ENCODE measurements at places on chromosomes 2 and 18. TPM values are rescaled to one million over a fixed set of nuclear protein-coding genes. Genes with fewer than 3 reads are reported as not detected.

DNA sequence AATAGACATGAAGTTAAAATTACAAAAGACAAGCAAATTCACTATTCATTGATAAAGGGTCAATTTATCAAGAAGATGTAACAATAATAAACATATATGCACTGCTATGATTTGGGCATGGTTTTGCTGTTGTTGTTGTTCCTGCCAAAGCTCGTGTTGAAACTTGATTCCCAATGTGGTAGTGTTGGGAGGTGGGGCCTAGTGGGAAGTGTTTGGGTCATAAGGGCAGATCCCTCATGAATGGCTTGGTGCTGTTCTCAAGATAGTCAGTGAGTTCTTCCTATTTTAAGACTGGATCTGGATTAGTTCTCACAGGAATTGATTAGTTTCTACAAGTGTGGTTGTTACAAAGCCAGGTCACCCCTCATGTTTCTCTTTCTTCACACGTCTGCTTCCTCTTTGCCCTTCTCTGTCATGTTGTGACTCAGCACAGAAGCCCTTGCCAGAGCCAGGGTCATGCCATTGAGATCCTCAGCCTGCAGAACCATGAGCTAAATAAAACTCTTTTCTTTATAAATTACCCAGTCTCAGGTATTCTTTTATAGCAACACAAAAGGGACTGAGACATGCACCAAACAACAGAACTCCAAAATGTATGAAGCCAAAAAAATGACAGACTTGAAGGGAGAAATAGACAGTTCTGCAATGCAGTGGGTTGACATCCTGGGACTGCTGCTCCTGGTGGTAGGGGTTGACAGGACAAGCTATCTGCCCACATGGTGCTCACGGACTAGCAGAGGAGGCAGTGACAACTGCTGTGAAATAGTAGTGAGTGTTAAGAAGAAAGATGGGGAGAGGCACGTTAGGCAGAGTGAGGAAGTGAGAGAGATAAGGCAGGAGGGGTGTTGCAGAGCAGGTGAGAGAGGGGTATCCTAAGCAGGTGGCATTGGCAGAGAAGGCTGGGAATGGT, 18.6 kb upstream of the SKA1 start:
- no peak for DNase-seq

GRCh38 chr2:67256892-67257291, 140.2 kb upstream of the ETAA1 start:
- no peak for DNase-seq

GRCh38 chr2:149562324-149562723, 25.3 kb downstream of the MMADHC start:
- DNase-seq: no peak

- no peak for DNase-seq
These were observed 93.3 kb upstream of the EML6 start for GRCh38 chr2:54629914-54630857.

GRCh38 chr2:235055891-235056516, 104.2 kb downstream of the SH3BP4 start:
- no peak for DNase-seq

- DNase-seq: no peak
These were observed 12.4 kb upstream of the MPV17 start for GRCh38 chr2:27335311-27335710.

GRCh38 chr2:121287146-121287798, 2.3 kb upstream of the TFCP2L1 start:
- peak; percentile 67 for DNase-seq

DNA sequence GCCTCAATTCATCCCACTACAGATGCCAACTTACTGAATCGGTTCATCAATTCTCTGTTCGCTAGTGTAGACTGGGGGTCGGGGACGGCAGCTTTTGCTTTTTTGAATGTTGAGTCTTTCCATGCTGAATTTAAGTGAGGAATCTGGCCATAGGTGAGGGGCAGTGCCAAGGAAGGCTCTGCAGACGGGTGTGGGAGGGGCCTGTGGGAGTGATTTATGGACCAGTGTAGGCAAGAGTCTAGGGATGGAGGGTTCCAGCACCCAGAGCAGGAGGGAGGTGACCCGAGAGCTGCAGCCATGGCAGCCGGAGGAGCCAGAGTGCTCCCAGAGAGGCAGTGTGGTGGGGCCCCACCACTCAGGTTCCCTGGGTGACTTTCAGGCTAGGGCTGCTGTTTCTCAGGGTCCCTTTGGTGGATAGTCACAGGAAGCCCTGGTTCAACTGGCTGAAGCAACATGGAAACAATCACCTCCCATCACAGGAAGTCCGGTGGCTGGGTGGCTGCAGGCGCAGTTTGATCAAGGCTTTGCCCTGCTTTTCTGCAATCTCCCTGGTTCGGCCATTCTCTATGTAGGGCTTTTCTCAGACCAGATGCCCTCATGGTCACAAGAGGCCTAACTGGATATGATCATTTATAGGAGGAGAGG, 16.9 kb upstream of the TEX44 start:
- DNase-seq: no peak

CTLA4 gene
- not detected for total RNA-seq

CYP1B1 gene
- not detected for total RNA-seq

CNTNAP5 gene
- total RNA-seq: 0.25 TPM

Data from Karpas-422 (cell line).